Cardiac ventricle fibroblast (primary cell): ENCODE measurements at places on chromosomes 2 and 18. TPM values are rescaled to one million over a fixed set of nuclear protein-coding genes. Genes with fewer than 3 reads are reported as not detected.

C2orf15 gene
- total RNA-seq, result not detected in 2 replicates

SP3 gene
- total RNA-seq, result 72.7 and 81.9 TPM in 2 replicates

EML6 gene
- 0.20 and 1.4 TPM in 2 replicates for total RNA-seq

FLACC1 gene
- 1.0 and 2.0 TPM in 2 replicates for total RNA-seq

GKN2 gene
- not detected in 2 replicates for total RNA-seq

POU3F3 gene
- not detected in 2 replicates for total RNA-seq

PPP1R1C gene
- total RNA-seq, result not detected in 2 replicates

ABHD1 gene
- 0.06 TPM in 1 of 2 replicates, not detected in the other for total RNA-seq

KCNG2 gene
- 0.44 and 0.49 TPM in 2 replicates for total RNA-seq

TAF4B gene
- 7.1 and 7.4 TPM in 2 replicates for total RNA-seq

TMEM169 gene
- 0.10 TPM in 1 of 2 replicates, not detected in the other for total RNA-seq

COLEC12 gene
- total RNA-seq, result 73.4 and 73.8 TPM in 2 replicates

KHK gene
- total RNA-seq, result 1.1 TPM in 1 of 2 replicates, not detected in the other

SULT1C4 gene
- not detected in 2 replicates for total RNA-seq

SRD5A2 gene
- not detected in 2 replicates for total RNA-seq

MEMO1 gene
- total RNA-seq, result 15.7 and 24.3 TPM in 2 replicates

SERPINB5 gene
- total RNA-seq, result not detected in 2 replicates

NMS gene
- total RNA-seq, result not detected in 2 replicates

CIB4 gene
- total RNA-seq, result not detected in 2 replicates

LYPD1 gene
- total RNA-seq, result not detected in 2 replicates
